ENCODE measurements at places on chromosomes 13 and 19. TPM values are rescaled to one million over a fixed set of nuclear protein-coding genes. Genes with fewer than 3 reads are reported as not detected.

GRCh38 chr13:97879646-97880310 is 73.7 kb upstream of the IPO5 start:
- no peak for DNase-seq

GRCh38 chr13:27183561-27184147 is 12.0 kb upstream of the USP12 start:
- no peak for DNase-seq

DNA sequence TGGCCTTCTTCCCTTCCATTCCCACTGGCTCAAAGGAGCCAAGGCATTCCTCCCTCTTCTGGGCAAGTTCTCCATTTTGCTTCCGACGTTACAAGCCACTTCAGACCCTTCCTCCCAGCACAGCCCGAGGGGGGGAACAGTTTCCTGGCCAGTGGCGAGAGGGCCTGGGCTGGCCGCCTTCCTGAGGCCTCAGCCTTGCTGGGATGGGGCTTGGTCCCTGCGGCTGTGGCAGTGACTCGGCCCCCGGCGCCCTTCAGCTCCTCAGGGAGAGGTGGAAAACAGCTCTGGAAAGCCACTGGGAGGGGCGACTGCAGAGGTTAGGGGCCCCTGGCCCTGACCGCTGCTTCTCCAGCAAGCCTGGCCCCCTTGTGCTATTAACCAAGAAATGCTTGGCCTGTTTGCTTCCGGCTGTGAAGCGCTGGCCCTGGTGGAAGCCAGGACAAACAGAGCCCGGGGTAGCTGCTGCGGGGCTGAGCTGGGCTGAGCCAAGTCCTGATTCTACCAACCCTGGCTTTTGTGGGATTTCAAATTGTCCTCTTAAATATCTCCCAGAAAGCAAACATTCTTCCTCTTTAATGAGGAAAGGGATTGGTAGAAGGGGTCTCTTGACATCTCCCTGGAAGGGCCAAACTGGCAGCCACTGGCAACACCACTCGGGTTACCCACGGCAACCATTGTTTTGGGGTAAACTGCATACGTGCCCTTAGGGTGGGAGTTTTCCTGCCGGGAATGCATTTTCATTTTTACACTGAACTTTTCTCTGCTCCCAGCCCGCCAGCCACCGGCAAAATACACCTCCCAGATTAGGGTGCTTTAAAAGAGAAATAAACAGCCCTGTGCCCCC is 38.7 kb downstream of the C13orf46 start:
- no peak for DNase-seq

GRCh38 chr19:46428239-46429135 is at the start of gene PNMA8C:
PNMA8C (minus strand) TSS chr19:46428936; CDS start chr19:46428359, 577 bp downstream.
- DNase-seq: peak; percentile 28

GRCh38 chr19:49682274-49682673 is 5.2 kb downstream of the PRMT1 start:
- DNase-seq: no peak

Gene PSG11
- total RNA-seq: not detected

Measured in activated T-cell treated with anti-CD3 and anti-CD28 coated beads, Interleukin-2, amount 50 U/mL, for 4 hours (primary cell).